AG09319 (cell line): ENCODE measurements at places on chromosomes 7 and 10.

- no peak for DNase-seq
These were observed 22.6 kb upstream of the LRRC72 start for GRCh38 chr7:16504019-16504418.

GRCh38 chr10:98433881-98434732, 12.6 kb downstream of the HPS1 start:
- DNase-seq, result no peak

GRCh38 chr10:98425511-98426352, 10.8 kb upstream of the PYROXD2 start:
- DNase-seq, result no peak

DNA sequence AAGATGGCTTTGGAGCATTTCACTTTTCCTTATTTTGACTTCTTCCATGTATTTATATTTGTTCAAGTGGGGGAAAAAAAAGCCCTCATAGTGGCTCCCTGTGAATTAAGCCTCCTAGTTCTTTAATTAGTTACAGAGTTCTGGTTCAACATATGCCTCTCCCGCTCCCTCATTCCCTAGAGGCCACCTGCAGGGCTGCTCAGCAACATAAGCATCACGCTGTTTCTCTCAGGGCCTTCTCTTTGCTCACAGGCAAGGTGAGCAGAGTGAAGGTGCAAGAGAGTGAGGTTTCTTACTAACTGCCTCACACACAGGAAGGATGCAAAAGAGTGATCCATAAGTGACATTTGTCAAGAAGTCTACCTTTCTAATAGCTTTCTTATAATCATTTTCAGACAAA, 196.7 kb downstream of the SEMA3E start:
- DNase-seq, result no peak

GRCh38 chr7:131583430-131583829, 27.0 kb upstream of the PODXL start:
- DNase-seq, result no peak

- no peak for DNase-seq
These were observed 366.3 kb upstream of the CHRM2 start for GRCh38 chr7:136502162-136502561.

GRCh38 chr10:43944381-43945093, 295.9 kb upstream of the ZNF32 start:
- DNase-seq, result no peak

GRCh38 chr7:117014099-117014656, 60.9 kb downstream of the ST7 start:
- no peak for DNase-seq

- no peak for DNase-seq
These were observed 2.9 kb downstream of the TWIST1 start for GRCh38 chr7:19114551-19114855.

GRCh38 chr10:97549587-97550322, 22.8 kb upstream of the ANKRD2 start:
- DNase-seq, result no peak

GRCh38 chr7:131897016-131897789, 340.8 kb upstream of the PODXL start:
- no peak for DNase-seq

DNA sequence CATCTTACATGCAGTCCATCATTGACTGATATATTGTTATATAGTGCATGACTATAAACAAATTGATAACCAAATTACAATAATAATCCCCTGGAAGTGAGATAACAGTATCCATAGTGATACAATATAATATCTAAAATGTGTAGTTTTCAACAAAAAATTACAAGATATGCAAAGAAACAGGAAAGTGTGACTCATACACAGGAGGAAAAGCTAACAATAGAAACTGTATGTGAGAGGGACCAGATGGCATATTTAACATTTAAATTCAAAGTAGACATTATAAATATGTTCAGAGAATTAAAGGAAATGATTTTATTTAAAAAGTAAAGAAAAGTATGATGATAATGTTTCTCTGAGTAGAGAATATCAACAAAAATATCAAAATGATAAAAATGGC, 8.0 kb downstream of the OR9A2 start:
- DNase-seq, result no peak

- DNase-seq, result no peak
These were observed 1.1 kb downstream of the SNX13 start for GRCh38 chr7:17939211-17939605.

- no peak for DNase-seq
These were observed 48.1 kb upstream of the UBE3C start for GRCh38 chr7:157090485-157091165.

DNA sequence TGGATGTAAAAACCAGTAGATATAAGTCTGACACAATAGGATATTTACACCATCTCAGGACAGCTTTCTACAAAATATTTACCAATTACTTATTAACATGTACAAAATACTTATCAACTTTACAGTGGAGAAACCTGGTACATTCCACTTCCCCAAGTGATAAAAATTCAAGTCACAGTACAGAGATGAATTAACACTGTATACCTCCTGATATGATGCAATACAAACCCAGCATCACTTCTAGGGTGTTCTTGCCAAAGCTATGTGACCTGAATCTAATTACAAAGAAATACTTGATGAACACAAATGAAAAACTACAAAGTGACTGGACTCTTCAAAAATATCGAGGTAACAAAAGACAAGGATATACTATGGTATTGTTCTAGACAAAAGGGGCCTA, 156.4 kb upstream of the FGFR2 start:
- DNase-seq, result no peak

DNA sequence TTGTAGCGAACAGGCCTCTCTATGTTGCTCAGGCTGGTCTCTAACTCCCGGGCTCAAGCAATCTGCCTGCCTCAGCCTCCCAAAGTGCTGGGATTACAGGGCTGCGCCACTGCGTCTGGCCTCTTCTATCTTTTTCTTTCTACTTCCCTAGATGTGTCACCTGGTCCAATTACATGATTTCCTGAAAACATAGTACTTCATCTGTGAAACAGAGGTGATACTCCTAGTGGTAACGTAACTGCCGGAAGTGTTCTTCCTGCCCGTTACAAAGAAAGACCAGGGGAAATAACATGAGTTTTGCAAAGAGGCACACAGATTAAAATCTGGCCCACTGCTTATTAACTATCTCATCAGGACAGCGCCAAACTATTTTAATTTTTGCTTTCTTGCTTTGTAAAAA, 18.4 kb upstream of the HGF start:
- no peak for DNase-seq

DNA sequence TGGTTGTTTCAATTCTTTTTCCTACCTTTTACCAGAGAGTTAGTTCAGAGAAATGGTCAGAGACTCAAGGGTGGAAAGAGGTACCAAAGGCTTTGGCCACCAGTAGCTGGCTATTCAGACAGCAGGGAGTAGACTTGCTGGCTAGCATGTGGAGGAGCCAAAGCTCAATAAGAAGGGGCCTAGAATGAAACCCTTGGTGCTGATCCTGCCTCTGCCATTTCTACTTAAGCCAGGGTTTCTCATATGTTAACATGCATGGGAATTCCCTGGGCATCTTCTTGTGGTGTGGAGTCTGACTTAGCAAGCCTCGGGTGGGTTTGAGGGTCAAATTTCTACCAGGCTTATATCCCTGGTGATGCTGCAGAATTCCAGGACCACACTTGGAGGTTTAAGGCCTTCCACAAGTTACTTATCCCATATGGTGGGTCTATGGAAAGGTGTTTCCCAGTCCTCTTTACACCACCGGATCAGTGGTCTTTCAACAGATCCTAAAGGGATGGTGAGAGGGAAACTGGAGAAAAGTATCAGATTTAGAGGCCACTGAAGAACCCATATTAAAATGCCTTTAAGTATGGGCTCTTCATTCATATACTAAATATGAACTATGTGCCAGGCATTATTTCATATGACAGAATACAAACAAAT, 3.2 kb downstream of the IL6 start:
- no peak for DNase-seq

GRCh38 chr10:57823398-57823797, 444.3 kb downstream of the IPMK start:
- no peak for DNase-seq

DNA sequence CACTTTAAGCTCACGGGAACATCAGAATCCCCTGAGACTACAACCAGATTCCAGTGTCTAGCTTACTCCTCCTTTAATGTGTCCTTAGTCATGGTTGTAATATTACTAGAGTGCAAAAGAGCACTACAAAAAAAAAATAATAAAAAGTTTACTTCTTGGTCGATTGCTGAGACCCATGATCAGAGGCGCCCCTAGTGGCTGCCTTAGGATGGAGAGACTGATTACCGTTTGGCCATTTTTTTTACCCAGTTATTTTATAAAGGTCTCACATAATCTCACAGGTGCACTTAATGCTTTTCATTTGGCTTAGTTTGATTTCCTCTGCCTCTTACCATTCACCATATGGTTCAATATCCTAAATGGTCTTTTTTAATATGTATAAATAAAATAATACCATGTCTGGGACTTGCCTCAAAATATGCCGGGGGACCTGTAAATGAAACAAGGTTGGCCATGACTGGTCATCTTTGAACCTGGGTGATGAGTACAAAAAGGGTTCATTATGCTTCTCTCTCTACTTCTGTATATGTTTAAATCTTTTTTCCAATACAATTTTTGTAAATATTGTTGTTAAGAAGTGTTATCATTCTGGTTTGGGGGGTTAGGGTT, 331.5 kb upstream of the NFE2L3 start:
- no peak for DNase-seq

DNA sequence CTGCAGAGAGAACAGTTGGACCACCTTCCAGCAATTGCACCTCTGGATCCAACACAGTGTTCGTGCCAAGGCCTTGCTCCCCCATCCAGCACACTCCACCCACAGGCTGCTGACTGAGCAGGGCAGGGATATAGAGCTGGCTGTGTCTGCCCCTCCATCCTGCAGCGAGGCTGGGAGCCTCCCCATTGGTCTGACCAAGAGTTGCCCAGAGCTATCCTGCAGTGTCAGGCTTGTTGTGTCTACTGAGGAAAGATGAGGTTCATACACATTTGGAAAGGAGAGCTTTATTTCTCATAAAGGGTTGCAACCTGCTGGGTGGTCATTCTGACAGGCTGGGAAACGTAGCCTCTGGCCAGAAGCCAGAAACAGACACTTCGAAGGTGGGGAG, 27.1 kb downstream of the PRF1 start:
- DNase-seq, result no peak

DNA sequence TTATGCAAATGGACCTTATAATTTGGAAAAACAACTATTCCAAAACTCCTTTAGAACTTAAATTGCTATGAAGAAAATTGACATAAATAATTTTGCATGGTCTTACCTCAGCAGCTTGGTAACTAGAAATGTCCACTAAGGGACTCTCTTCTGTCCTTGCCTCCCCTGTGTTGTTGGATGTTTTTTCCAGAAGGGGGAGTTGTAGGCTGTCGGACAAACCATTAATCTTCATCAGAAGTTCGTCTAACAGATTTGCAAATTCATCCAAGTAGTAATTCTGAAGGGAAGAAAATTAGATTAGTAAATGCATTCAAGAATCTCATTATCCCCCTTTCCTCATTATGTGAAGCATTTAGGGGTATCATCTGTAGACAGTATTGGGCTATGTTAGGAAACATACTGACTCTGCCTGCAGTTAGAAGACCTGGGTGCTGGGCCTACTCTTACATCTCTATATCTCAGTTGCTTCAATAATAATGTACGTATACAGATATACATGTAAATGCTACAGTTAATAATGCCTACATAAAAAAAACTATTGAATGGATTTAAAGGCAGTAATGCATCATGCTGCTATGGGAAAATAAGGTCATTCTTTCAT, 155.6 kb downstream of the PKD1L1 start:
- DNase-seq, result no peak

DNA sequence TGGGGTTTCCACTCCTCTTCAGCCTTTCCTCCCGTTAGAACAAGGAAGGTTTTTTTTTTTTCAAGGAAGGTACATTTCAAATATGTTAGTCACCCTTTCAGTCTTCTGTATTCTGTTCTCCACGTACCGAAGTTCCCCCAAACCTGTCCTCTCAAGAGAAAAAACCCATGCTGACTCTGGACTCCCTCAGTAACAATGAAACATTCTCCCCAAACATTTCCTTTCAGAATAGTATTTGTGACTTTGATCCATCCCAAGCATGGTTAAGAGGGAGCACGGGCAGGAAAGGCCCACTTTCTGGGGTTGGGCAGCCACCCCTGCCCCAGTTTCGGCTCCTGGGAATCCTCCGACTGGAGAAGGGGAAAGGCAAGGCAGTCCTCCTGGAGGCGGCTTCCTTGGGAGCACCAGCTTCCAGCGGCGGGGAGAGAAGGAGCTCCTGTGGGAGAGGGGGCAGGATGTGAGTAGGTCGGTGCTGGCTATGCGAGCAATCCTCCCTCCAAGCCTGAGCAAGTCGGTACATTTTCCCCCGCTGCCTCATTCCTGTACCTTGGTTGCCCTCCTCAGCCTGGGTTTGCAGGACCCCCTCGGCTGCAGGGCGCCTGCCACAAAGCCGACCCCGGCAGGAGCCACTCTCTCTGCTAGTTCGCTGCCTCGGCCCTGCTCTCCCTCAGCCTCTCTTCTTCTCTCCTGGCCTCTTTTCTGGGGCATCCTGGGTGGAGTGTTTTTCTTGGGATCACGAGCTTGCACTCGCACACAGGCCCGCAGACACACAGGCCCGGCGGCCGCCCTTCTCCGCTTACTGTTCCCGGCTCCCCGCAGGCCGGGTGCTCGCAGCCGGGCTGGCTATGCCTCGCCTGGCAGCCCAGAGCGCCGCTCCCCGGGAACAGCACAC, 2.1 kb upstream of the HOXA1 start:
- no peak for DNase-seq
